ENCODE measurements at places on chromosomes 16 and 17.

DNA sequence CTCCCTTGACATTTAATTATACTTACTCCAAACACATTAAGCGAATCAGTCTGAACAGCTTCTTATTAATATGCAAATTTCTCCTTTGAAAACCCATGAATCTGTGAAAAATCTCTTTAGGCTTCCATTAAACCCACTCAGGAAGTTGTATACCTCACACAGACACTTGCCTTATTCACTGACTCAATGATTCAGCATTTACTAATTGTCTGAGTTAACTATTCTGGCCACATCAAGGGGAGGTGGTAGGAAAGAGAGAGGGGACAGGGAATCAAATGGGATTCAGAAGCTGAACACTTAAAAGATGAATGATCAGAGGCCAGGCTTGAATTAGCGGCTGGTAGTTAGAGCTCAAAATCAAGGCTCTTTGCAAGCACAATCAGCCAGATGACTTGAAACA, 70.0 kb downstream of the HS3ST3A1 start:
- no peak for DNase-seq

DNA sequence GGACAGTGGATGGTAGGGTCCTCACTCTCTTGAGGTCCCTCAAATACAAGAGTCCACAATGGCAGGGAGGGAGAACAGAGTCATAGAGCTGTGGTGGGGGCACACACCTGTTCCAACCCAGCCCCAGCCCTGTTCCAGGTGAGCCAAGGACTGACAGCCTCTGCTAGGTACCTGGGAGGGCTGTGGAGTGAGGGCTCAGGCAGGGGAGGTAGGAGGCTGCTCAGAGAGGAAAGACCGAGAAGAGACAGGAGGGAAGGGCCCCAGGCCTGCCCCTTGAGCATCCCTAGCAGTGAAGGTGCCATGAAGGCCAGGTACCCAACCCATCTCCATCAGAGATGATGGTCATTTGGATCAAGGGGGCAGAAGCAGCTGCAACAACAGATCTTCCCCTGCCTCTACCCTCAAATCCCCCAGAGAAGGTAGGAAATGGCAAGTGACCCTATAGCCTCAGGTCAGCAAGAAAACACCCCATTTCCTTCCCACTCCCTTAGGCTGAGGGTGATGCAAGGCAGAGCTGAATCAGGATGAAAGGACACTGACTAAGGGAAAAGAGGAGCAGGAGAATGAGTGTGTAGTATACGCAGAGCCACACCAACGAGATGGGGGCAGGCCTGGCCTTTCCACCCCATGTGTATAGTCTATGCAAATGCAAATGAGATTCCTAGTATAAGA, 28.6 kb downstream of the CD300LG start:
- DNase-seq: no peak

GRCh38 chr16:88023786-88024185, 72.6 kb downstream of the BANP start:
- DNase-seq: no peak

GRCh38 chr17:75820094-75821080, 23.8 kb downstream of the UNC13D start:
- DNase-seq: no peak

GRCh38 chr16:24973809-24974461, 41.2 kb downstream of the ARHGAP17 start:
- DNase-seq: no peak

DNA sequence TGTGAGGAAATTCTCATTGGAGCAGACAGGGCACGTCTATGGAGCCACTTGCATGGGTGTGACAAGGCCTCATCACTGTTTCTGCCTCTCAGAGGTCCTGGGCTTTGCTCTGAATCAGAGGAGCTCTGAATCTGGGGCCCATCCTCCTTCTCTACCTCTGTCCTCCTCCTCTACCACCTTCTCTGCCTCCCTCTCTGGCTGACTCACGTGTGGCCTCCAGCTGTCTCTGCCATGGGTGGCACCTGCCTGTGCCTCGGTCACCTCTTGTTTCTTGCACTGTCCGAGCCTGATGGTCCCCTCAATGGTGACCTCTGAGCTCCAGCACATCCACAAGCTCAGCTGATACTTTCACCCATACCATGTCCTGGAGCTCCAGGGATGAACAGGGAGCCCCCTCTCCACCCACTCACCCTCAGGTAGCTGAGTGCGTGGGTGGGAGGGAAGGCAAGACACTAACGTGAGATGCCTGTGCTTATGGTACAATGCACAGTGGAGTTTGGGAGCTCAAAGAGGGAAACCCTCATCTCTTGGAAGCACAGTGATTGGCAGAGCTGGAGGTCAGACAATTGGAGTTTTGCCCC, 116.4 kb upstream of the CRHR1 start:
- DNase-seq: no peak

GRCh38 chr17:50109207-50109606, 14.1 kb downstream of the PDK2 start:
- DNase-seq: no peak

DNA sequence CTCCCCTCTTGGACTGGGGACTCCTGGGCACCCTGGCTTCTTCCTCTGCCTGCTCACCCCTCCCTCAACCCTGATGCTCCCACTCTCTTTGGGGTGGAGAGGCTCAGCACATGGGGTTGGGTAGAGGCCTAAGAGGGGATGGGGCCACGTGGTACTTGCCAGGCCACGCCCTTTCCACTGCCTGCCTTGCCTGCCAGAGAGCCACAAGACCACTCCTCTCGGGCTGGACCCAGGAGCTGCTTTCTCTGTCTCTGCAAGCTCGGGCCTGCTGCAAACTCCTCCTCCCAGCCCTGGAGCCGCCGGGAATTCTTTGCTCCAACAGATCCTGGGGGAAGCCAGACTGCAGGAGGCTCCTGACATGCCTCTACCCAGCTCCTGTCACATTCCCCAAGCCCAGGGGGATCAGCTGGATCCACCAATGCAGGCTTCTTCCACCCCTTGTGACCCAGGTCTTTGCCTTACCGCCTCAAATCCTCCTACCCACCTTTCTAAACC, 11.8 kb downstream of the DLX4 start:
- peak; percentile 74 for DNase-seq

- DNase-seq: no peak
Measured at GRCh38 chr16:55605754-55606336, 39.4 kb downstream of the CAPNS2 start.

DNA sequence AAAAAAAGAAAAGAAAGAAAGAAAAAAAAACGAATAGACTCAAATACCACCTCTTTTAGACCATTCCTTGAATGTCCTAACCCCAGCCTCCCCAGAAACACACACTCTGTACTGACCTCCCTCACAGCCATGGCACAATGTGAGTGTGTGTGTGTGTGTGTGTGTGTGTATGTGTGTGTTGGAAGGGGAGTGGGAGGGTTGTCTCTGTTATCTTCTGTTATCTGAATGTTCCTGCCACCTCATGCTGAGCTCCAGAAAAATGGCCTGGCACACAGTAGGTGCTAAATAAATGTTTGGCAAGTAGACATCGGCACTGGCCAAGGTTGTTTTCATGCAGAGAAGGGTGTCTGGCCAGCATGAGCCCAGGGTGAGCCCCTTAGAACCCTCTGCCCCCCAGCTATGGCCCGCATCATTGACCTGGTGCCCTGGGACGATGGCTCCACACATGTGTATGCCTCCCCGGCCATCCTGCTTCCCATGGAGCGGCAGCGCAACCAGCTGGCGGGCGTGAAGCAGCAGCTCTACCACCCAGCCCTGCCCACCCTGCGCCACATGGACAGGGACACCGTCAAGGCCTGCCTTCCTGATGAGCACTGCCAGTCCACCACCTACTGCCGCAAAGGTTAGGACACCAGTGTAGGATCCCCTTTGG, 6.6 kb upstream of the CNGB1 start:
- DNase-seq: no peak

GRCh38 chr17:62749926-62750325, 58.2 kb downstream of the MARCHF10 start:
- DNase-seq: no peak

GRCh38 chr16:70746040-70746707, 54.8 kb downstream of the VAC14 start:
- DNase-seq: peak; percentile 47

DNA sequence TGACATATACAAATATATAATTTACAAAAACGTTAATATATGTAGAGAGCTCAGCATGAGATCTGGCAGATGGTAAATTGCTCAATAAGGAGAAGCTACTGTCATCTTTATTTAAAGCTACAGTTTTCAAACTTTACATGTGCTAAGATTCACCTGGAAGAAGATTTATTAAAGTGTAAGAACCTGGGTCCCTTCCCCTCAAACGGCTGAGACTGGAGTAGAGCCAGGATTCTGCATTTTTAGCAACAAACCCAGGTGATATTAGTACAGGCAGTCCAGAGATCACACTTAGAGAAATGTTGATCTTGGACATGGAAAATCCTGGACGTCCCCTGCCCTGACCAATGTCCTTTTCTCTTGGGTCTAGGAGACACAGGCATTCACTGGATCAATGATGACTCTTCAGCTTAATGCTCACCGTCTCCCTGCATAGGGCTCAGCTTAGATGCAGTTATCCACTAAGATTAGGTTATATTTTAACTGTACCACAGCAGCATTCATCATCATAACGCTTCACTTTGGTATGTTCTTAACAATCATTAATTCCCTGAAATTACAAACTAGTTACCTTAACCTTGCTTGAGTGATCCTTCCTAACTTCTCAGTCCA, 20.4 kb downstream of the CDR2 start:
- no peak for DNase-seq

GRCh38 chr16:80720804-80721371, 83.5 kb downstream of the CDYL2 start:
- DNase-seq: no peak

DNA sequence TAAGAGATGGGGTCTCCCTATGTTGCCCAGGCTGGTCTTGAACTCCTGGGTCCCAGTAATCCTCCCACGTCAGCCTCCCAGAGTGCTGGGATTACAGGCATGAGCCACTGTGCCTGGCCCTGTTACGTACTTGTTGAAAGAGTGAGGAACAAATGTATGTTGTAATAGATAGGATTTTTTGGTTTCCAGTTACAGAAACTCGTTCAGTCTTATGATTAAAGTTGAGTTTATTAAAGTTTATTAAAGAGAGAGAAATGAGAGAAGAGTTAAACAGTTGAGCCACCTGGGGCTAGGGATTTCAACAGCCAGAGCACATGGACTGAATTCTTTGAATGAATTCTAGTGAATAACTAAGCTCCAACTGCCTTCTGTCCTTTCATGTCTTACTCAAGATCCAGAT, 3.7 kb downstream of the TADA2A start:
- DNase-seq: no peak

GRCh38 chr17:12089809-12090384, 69.2 kb downstream of the MAP2K4 start:
- peak; percentile 62 for DNase-seq

DNA sequence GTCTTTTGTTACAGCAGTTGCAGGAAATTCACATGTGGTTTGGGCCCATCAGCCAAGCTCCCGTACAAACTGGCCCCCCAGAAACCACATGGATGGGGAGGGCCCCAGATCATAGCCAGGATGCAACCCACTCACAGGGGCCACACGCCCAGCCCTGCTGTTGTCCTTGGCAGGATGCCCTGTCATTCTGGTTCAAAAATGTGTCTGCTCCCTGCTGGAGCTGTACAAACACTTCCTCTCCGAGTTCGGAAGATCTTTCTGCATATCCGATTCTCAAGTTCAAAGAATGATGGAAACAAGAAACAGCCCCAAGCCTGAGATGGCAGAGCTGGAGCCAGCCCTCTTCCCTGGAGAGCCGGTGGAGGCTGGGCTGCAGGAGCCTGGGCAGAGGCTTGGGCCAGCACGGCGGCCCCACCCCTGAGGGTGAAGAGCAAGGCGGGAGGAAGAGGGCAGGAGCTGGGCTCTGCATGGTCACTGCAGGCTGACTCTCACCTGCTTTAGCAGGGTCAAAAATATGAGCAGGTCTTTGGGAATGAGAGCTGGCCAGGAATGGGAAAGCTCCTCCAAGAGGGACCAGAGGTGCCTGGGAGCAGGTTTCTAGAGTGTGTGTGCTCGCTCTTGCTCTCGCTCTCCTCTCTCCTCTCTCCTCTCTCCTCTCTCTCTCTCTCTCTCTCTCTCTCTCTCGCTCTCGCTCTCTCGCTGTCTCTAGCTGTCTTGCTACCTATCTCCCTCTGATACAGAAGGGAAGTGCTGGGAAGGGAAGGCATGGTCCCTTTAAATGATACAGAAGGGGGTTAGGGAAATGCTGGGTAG, 34.7 kb upstream of the ENPP7 start:
- DNase-seq: peak; percentile 41

- no peak for DNase-seq
Measured at GRCh38 chr17:10648956-10649355, 8.2 kb downstream of the MYH3 start.

- DNase-seq: peak; percentile 43
Measured at GRCh38 chr17:49581648-49581998, 6.0 kb downstream of the NXPH3 start.

DNA sequence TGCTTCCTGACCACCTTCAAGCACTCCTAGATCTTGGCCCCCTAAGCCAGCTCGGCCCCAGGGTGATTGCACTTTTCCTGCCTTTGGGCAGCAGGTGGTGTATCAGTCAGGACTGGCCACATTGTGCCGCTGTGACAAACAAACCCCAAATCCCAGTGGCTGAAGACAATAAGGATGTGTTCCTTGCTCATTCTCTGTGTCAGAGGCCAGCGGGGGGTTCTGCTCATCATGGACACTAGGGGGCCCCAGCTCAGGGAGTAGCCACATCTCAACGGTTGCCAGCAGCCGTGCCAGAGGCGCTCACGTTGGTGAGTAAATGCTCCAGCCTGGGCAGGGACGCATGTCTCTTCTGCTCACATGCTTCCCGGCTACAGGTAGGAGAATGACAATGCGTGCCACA, 60.4 kb downstream of the ZDHHC7 start:
- DNase-seq: peak; percentile 10

DNA sequence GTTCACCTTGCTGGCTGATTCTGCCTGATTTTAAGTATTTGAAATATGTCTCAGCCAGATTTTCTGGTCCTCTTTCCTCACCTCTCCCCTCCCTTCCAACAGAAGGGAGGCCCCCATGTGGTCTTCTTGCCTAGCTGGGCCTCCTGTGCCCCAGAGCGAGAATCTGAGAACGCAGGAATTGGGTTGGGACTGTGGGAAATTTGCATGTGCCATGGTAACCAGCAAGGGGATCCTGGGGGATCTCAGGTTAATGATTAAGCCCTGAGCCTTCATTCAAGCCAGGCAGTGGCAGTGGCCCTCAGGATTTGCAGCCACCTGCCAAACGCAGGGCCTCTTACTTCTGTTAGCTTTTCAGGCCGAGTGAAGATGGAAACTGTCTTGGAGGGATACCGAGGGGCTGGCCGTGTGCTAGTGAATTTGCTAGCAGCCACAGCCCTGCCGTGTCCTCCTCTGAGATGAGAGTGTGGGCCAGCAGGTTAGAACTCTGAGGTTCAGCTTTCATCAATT, 40.2 kb downstream of the KSR1 start:
- peak; percentile 82 for DNase-seq

- peak; percentile 69 for DNase-seq
Measured at GRCh38 chr17:58303971-58304749, 23.4 kb upstream of the MPO start.

- no peak for DNase-seq
Measured at GRCh38 chr17:77364381-77364911, 223.7 kb downstream of the SEC14L1 start.

DNA sequence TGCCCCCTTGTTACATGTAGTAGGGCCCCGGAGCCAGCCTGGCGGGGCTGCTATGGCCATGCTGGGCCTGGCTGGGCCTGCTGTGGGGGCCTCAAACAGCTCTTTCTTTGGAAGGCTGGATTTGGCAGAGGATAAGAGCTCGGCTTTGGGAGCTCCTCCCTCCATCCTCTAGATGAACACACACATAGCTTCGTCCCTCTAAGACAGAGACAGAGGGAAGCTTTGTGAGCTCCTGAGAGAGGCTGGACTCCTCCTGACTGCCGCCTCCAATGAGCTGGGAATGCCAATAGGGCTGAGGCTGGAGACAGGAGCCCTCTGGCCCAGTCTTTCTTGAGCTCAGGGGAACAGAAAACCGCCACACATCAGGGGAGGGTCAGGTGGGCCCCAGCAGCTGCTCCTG, 37.3 kb upstream of the CDC42EP4 start:
- no peak for DNase-seq
